ENCODE measurements at places on chromosomes 13 and 19.

GRCh38 chr13:43884222-43884621 is 4.5 kb downstream of the LACC1 start:
- DNase-seq = no peak

GRCh38 chr13:52179925-52180324 is 20.5 kb upstream of the NEK3 start:
- DNase-seq = no peak

DNA sequence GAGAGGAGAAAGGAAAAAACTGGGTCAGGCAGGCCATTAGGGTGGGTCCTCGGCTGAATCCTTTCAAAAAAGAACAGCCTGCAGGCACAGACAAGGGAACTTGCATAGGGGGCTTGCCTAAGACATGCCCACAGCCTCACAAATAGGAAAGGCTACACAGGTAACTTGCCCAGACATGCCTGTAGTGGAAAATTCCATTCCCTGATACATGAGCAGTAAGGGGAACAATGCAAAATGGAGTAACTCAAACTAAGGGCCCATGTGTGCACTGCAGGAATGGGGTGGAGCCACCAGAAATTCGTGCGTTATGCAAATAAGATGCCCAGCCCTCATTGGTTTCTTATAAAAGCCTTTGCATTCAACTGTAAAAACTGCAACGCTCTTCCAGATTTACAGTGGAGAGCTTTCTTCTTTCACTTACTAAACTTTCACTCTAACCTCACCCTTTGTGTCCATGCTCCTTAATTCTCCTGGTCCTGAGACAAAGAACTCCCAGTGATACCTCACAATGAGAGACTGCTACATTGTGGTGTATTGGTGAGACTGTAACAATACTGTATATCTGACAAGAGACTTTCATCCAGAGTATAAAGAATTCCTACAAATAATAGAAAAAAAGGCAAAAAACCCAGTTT is 59.5 kb upstream of the SLITRK1 start:
- no peak for DNase-seq

- no peak for DNase-seq
These were observed 1.2 kb downstream of the CBARP start for GRCh38 chr19:1236576-1236975.

DNA sequence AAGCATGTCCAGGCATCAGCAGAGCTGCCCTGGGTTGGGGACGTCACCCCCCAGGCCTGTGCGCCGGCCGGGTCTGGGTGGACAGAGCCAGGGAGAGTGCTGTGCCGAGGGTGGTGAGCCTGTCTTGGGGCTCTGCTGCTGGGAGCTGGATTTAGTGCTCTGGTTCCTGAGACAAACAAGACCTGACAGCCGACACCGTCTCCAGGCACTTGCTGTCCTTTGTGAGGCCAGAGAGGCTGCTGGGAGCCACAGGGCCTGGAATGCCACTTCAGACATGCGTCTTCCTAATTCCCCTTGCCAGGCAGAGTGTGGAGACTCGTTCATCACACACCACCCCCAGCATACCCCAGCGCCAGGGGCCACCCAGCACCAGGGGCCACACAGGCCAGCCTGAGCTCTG is 165.8 kb downstream of the KDM4B start:
- no peak for DNase-seq

All from activated gamma-delta T cell (primary cell).